ENCODE measurements at places on chromosomes 5 and 9.

DNA sequence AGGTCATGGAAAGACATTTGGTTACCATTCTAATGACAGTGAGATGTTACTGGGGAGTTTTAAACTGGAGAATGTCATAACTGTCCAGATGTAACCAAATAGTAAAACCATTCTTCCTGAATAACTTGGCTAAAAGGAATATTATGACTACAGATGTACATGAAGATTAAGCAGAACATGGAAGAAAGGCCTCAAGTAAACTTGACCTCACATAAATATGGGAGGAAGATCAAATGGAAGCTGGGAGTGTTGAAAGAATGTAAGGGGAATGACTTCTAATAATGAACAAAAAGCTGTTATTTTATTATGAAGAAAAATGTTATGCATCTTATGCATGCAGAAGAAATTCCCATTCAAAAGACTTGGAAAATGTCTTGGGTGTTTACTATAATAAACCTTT lies 107.7 kb upstream of the CDKN2B start:
- DNase-seq = no peak

DNA sequence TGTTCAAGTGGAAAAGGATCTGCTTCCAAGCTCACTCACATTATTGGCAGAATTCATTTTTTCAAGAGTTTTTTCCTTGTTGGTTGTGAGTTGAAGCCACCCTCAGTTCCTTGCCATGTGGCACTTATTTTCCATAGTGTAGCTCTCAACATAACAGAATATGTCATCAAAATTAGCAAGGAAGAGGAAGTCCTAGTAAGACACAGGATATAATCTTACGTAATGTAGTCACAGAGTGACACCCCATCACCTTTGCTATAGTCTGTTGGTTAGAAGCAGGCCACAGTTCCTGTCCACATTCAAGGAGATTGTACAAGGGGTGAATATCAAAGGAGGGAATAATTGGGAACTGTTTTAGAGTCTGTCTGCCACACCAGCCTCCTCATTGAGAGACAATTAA lies 15.7 kb downstream of the IRGM start:
- DNase-seq = no peak

DNA sequence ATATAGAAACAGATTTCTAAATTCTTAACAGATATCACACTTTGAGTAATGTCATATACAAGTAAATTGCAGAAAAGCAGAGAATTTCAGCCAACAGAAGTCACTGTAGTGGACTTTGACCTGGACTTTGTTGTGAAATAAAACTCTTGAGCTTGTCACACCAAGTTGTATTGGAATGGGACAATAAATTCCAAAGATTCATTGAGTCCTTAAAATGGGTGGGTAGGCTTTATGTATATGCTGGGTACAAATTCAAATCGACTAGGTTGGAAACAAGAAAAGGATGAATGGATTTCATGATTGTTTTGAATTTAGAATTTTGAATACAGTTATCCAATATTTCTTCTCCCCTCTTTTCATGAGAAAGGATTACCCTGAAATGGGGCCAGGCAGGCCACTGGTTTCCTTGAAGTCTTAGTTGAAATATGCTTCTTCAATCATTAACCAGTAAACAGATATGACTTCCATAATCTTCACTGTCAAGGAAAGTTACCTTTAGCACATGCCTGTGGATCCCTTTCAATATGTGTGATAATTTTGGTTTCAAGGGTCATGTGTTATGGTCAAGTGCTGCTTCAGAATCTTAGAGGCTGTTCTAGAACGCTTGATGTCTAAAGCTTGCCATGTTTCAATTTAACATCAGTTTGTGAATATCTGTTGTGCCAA lies 25.7 kb downstream of the PIP5K1B start:
- DNase-seq = no peak

DNA sequence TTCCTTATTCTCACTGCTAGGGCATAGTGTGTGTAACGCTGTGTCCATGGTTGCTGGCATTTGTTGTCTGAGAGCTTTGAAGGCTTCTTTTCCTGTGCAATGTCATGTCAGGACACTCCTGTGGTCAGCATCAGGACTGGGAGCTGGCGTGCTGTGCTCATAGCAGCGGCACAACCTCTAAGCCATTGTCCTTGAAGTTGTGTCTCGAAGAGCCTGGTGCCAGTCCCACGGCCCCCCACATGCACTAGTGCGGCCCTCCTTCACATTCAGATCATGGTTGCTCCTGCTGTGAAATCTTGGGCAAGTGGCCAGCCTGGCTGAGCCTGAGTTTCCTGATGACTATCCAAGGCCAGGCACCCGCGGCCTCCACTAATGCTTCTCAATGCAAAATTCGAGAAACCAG lies 32.4 kb downstream of the PDZD2 start:
- DNase-seq = peak; percentile 57

DNA sequence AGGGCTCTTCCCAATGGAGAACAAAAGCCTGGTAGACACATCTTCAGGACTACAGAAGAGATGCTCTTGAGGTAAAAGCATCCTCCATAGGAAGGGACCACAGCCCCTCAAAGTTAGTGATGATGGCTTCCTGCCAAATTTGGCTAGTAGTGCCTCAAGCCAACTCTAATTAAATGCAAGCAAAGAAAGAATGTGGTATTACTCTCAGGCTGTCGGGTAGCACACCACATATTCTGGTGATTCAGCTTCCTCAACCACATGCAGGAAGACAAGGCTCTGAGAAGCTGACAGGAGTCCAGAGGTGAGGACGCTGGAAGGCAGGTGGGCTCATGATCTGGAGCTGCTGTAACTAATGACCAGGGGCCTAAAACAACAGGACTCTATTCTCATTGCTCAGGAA lies 37.2 kb upstream of the S1PR3 start:
- DNase-seq = no peak

DNA sequence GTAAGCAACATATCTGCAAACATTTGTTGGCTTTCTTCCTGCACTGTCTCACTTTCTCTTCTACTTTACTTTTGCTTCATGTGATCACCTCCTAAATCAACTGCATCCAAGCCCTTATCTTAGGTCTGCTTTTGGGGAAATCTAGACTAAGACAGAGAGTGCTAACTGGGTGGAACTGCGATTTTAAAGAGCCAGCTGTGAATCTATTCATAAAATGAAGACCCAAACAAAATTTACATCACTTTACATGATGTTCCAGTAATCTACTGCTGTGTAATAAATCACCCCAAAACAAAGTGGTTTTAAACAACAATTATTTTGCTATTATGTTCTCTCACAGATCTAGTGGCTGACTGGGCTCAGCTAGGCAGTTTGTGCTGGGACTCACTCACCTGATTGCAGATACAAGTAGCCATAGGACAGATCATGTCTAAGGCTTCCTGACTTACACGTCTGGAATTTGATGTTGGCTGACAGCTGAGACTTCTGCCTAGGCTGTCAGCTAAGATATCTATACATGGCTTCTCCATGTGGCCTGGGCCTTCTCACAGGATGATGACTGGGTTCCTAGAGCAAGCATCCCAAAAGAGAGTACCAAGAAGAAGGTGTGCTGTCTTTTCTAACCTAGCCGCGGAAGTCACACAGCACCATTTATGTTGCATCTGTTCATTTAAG lies 145.1 kb upstream of the TBCA start:
- no peak for DNase-seq

DNA sequence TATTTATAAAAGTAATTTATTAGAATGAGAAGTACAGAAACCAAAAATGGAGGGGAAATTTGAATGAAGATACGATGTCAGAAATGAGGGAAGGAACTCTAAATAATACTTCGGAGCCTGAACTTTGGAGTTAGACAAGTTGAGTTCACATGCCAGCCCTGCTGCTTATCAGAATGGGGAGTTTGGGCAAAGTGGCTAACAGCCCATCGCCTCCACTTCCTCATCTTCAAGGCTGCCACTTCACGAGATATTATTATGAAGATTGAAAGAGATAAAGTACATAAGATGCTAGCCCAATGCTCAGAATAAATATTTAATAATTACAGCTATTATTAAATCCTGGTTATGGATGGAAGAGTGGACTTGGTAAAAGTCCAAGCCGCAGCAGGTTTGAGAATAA lies 56.2 kb upstream of the ABCA1 start:
- no peak for DNase-seq

- no peak for DNase-seq
These were observed 48.4 kb downstream of the GALNT10 start for GRCh38 chr5:154238776-154239481.

DNA sequence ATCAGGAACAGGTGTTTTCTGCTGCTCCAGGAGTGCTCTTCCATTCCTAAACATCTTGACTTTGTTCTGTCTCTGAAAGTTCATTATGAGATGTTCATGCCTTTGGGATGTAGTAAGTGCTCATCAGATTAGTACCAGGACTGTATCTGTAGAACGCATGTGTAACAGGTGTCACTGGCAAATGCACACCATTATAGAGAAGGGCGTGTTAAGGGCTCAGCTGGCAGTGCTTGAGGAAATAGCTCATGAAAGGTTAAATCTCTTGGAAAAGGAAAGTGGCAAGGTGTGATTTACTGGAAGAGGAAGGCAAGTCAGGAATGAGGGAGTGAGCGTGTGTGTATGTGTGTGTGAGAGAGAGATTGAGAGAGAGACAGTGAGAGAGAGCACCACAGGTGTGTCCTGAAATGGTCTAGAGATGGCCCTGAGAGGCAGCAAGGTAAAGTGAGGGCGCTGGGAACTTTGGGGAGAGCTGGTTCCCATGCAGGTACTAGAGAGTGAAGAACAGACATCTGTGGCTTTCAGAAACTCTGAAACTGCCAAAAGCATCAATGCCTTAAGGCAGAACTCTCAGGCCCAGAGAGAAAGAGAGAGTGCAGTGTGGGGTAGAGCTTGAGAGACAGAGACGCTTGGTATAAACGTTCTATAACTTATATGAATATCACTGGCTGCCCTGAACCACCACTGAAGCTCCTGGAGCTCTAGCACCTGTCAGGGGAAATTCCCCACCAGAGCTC lies 13.7 kb upstream of the CXCL14 start:
- DNase-seq = no peak

- DNase-seq = no peak
These were observed 96.0 kb downstream of the GPR21 start for GRCh38 chr9:123129423-123129822.

DNA sequence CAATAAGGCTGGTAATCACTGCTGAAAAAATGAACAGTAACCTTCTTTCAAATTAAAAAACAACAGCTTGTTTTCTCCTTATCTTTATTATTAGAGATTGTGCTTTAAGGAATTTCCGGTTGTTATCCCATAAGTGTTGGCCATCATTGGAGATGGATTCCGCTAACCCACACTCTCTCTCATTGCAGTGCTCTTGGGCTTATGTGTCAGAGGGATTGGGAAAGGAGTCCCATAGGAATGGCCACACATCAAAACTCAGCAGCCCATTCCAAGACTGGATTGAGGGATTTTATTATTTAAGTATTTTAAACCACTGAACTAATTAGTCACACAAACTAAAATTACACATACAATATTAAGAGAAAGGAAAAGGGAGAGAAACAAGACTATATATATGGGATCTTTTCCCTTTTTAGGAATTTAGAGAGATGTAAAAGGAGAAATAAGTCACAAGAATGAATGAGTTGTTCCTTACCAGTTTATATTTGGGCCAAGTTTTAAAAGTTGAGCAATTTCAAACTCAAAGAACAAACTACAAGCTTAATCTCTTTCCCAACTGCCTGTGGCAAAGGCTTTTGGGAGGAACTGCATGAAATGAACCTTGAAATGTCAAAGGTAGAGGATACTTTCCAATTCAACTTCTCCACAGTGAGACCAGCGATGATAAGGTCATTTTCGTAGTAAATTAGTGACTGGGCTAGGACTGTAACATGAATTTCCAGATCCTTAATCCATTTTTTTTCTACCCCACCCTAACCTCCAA lies 2.4 kb downstream of the SPINK6 start:
- DNase-seq = no peak

DNA sequence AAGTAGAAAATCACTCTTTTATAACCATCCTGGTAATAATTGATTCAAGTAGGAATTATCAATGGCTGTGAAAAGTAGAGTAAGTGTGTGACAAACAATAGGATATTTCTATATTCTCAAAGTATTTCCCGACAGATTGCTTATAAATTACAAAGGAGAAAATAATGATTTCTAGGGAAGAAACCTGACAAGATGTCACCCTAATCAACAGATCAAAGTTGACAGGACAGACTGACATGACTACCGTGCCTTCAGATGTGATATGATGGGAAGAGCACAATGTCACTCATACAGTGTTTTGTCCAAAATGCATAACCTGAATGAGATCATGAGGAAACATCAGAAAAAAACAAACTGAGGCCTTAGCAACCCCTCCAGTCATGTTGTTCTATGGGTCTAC lies 53.9 kb upstream of the TRIO start:
- no peak for DNase-seq

GRCh38 chr9:117691367-117691766 lies 12.8 kb upstream of the TLR4 start:
- DNase-seq = no peak

GRCh38 chr5:178104492-178104891 lies 8.8 kb upstream of the N4BP3 start:
- no peak for DNase-seq

DNA sequence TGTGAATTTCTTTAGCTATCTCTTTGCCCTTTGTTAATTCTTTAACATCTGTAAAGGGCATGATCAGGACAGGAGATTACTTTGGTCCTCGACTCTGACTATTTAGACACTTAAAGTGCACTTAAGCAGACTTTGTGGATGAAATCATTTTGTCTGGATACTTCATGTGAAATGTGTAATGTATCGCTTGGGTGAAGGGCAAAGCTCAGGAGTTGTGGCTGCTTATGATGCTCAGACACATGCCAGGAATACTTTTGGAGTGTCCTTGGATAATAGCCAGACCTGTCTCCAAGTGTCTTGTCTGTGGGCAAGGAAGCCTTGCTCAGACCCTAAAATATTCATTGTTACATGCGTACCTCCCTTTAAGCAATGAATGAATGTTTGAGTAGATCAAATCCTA lies 87.8 kb downstream of the RAI14 start:
- no peak for DNase-seq

DNA sequence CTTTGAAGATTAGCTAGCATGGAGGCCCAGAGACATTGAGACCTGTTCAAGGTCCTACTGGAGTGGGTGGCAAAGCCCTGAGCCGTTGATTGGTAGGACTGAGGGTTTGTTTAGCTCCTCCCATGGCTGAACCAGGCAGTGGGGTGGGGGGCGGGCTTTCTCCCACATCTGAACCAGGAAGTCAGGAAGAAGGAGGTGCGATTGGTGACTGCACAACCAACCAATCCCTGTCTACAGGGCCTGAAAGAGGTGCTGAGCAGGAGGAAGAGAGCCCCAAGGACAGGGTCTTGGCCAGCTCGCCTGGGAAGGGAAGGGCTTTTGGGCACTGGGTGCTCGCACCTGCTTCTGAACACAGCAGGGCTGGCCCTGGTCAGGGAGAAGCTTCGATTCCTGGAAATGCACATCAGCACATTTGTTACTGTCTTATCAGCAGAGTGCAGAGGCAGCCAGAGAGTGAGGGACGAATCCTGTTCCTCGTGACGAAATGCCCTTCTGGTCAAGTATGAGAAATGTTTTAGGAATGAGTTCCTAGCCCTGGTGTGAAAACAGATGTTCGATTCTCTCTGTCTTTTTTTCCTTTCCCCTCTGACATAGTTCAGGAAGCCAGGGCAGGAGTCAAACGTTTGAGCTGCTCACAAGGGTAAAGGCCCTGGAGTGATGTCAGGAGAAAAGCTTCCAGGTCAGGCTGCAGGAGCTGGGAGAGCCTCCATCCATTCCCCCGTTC lies 294.8 kb upstream of the KLF4 start:
- DNase-seq = no peak

- no peak for DNase-seq
These were observed 166.5 kb upstream of the NR3C1 start for GRCh38 chr5:143569722-143570567.

GRCh38 chr9:90904706-90905478 lies 103.3 kb downstream of the SYK start:
- DNase-seq = no peak

GRCh38 chr9:38350529-38350928 lies 42.0 kb upstream of the ALDH1B1 start:
- no peak for DNase-seq

- DNase-seq = no peak
These were observed 102.5 kb downstream of the SPATA31D1 start for GRCh38 chr9:82091100-82091499.

Measured in cerebellum (tissue), 4 donors.